ENCODE measurements at places on chromosomes 12 and 14.

- no peak for DNase-seq
Measured at GRCh38 chr12:52539083-52539820, 13.7 kb downstream of the KRT71 start.

- DNase-seq, result no peak
Measured at GRCh38 chr12:117762143-117762542, 206.6 kb downstream of the KSR2 start.

GRCh38 chr12:56152756-56153677 lies 630 bp downstream of the MYL6B start:
- no peak for DNase-seq

GRCh38 chr14:89504602-89505313 lies 87.7 kb upstream of the FOXN3 start:
- no peak for DNase-seq

GRCh38 chr14:56474419-56475022 lies 105.1 kb upstream of the TMEM260 start:
- DNase-seq, result no peak

GRCh38 chr12:96652870-96653269 lies 163.5 kb downstream of the CFAP54 start:
- no peak for DNase-seq

DNA sequence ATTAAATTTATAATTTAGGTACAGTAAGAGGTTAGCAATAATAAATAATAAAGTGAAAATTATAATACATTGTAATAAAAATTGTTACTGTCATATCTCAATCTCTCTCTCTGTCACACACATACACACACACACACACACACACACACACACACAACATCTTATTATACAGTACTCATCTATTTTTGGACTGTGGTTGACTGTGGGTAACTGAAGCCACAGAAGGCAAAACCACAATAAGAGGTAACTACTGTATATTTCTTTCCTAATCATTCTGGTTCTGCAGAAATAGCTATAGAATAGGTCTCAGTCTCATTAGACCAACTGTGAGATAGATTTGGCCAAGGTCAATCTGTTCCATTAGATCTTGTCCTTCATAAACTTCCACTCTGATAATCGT lies 33.1 kb upstream of the PTPRO start:
- no peak for DNase-seq

GRCh38 chr12:95687937-95688336 lies 102.6 kb downstream of the NTN4 start:
- DNase-seq, result no peak

GRCh38 chr12:3614806-3615466 lies 123.9 kb downstream of the PRMT8 start:
- no peak for DNase-seq

- no peak for DNase-seq
Measured at GRCh38 chr14:53538316-53538881, 385.3 kb upstream of the DDHD1 start.

DNA sequence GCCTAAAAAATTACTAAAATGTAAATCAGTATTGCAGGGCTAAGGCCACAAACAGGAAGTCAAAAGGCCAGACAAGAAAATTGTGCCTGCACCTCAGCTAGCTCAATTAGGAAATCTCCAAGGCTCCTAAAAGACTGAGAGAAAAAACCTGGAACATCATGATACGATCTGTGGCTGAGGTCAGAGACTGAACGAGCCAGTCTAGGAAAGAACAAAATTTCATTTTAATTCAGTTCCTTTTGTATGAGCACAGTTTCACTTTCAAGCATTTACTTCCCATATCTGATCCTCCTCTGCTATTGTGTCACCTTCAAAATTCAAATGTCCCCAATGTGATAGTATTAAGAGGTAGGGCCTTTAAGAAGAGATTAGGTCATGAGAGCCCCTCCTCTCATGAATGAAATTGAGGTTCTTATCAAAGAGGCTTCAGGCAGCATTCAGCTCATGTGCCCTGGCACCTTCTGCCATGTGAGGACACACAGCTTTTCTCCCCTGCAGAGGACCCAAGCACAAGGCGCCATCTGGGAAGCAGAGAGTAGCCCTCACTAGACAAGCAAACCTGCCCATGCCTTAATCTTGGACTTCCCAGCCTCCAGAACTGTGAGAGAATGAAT lies 14.8 kb downstream of the PRKAB1 start:
- DNase-seq, result no peak

DNA sequence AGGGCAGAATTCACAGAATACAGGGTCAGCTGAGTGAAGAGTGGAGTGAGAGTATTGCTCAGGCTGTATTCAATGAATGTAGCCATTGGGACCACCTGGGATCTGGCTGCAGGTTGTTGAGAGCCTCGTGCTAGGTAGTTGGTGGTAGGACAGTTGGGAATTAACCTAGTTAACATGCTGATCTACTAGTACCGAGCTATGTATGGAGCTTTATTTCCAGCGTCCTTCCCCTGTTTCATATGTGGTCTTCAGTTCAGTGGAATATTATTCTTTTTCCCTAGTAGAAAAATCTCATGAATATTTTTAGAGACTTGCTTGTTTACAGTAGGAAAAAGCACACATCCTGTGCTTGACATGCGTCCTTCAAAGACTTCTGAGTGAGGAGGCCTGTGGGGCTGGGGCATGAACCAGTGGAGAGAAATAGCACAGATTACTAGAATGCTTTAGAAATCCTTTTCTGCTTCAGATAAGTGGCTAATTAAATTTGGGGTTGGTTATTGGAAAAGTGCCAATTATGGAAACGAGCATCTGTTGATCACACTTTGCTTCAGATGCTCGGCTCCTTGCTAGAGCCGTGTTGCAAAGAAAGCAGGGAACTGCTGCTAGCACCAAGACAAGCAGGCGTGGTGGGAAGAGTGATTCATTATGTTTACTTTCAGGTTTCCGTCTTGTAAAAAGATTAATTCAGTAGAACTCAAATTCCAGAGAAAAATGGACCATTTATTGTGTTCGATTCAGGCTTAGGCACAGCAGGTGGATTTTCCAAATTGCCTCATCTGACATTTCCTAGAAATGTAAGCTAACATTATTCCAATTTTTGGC lies 53.6 kb downstream of the ARF6 start:
- no peak for DNase-seq

DNA sequence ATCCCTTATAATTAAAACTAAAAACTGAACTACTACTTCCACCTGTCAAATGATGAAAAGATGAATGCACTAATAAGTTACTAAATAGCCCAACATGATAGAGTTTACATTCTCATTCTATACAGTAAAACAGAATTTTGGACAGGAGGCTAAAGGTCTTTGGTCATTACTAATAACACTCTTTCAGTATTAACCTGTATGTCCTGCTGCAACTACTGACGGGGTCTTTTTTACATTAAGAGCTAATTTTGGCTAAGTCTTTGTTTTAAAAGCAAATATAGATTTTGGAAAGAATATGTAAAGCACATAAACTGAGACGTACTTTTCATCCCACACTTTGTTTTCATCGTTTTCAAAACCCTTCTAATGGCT lies 175.4 kb upstream of the CDKN3 start:
- no peak for DNase-seq

GRCh38 chr12:62848418-62848817 lies 86.5 kb downstream of the PPM1H start:
- no peak for DNase-seq

Data from right cardiac atrium (tissue), 5 donors.